ENCODE measurements at places on chromosomes 2 and 18. TPM values are rescaled to one million over a fixed set of nuclear protein-coding genes. Genes with fewer than 3 reads are reported as not detected.

DNA sequence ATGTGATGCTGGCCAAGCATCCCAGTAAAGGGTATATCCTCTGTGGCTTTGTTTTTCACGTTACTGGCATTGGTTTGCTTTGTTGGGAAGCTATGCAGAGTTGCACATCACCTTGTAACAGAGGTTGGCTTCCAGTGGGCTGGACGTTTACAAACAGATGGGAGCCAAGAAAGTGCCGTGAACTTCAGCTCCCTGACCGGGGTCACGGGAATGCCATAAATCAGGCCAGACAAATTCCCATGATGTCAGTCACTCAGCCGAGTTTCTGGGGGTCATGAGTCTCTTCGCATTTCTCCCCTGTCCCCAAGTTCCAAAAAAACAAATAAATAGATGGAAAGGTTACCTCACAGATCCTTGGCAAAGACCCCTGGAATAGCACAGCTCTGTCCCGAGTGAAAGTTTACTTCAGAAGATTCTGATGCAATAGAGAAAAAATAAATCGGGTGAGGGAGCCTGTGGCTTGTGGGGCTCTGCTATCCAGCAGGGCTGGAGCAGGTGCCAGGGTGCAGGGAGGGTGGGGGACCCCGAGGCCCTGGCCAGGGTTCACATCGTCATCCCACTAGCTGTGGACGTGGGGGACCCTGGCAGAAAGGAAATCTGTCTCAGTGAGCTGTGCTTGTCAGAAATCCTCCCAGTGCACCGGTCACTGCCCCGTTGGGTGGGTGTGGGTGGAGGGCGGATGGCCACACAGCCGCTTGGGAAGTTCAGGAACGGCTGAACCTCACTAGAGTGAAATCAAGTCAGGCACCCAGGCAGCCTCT, 27.8 kb downstream of the TWIST2 start:
- peaks cover 2% of the 10 kb centered on the region for H3K4me1 ChIP-seq

MGAT5 gene
- total RNA-seq = 48.0 TPM

- peak overlapping the region; percentile 72 for H3K27ac ChIP-seq
- H3K27me3 ChIP-seq = no peaks in the 10 kb centered on the region
- no peak overlapping the region for H3K4me3 ChIP-seq
- H3K36me3 ChIP-seq = peaks cover 10% of the 10 kb centered on the region
- peak; percentile 31 for DNase-seq
These were observed 62.6 kb downstream of the DNMT3A start for GRCh38 chr2:25279091-25279651.

B3GNT7 gene
- total RNA-seq = 73.7 TPM

GRCh38 chr2:43676322-43677050, at the start of gene C1GALT1C1L:
Gene C1GALT1C1L (minus strand): TSS chr2:43676429. CDS start chr2:43676322, 107 bp downstream.
- no peak within 1 kb of the TSS for H3K27ac ChIP-seq
- peak; percentile 64 for DNase-seq
- H3K4me1 ChIP-seq = peaks cover 4% of the 10 kb centered on the region
- H3K4me3 ChIP-seq = peak within 1 kb of the TSS; percentile 41
- peaks cover 2% of the 10 kb centered on the region for H3K36me3 ChIP-seq

GRCh38 chr18:11740461-11740860, 51.4 kb downstream of the GNAL start:
- H3K27me3 ChIP-seq = peaks cover 21% of the 10 kb centered on the region
- H3K4me3 ChIP-seq = no peak overlapping the region
- DNase-seq = no peak
- no peak overlapping the region for H3K27ac ChIP-seq

KLHL29 gene
- total RNA-seq = 16.2 TPM

DNA sequence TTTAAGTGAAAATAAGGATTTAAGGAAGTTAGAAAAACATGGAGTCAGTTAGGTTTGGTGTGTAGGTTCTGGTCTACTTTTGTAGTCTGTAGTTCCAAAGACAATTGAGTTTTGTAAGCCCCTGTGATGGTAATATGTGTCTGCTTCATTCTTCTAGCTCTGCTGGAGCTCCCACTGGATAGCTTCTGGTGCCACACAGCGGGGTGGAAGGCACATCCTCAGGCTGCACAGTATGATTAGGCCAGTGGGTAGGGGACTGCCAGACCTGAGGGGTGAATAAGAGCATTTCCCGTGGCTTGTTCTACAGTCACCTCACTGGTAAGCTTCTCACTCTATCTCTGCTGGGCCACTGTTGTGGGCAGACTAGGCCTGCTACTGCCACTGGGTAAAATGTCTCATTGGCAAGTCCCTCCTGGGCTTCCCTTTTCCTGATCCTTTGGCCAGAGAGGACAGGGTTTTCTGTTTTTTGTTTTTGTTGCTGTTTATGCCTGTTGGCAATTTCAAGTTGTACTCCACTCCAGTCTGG, 44.5 kb downstream of the TMEM131 start:
- H3K4me1 ChIP-seq = no peaks in the 10 kb centered on the region
- H3K4me3 ChIP-seq = no peak overlapping the region
- no peak overlapping the region for H3K27ac ChIP-seq
- H3K27me3 ChIP-seq = no peaks in the 10 kb centered on the region
- H3K36me3 ChIP-seq = no peaks in the 10 kb centered on the region
- DNase-seq = no peak

DNA sequence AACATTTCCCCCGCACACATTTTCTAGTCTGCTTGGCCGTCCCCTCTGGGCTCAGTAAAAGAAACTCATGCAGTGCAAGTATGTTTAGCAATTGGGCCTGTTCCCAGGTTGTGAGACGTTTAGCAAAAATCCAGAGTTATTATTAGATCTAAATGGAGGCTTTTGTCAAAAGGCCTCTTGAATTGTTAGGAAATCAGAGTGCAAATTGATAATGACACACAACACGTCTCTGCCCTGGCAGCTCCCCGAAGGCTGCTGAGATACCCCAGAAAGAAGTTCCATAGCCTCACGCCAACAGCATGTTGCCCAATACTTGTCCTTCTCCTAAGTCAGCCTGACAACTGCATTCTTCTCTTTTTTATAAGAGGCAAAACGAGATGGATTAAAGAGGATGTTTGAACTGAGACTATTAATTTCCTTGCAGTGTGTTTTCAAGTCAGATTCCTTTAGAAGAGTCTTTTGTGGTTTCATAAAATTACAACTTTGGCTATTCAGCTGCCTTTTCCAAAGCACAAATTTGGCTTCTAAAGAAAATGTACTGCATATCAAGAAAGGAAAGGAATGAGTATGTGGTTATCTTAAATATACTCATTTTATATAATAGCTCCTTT, 202.2 kb downstream of the TRIB2 start:
- H3K36me3 ChIP-seq = no peaks in the 10 kb centered on the region
- peak overlapping the region; percentile 70 for H3K27ac ChIP-seq
- H3K4me3 ChIP-seq = no peak overlapping the region
- H3K4me1 ChIP-seq = peaks cover 20% of the 10 kb centered on the region
- DNase-seq = peak; percentile 93
- no peaks in the 10 kb centered on the region for H3K27me3 ChIP-seq

GRCh38 chr18:26540043-26540628, 8.2 kb downstream of the KCTD1 start:
- DNase-seq = no peak
- H3K27ac ChIP-seq = no peak overlapping the region
- no peak overlapping the region for H3K4me3 ChIP-seq
- H3K36me3 ChIP-seq = no peaks in the 10 kb centered on the region
- H3K4me1 ChIP-seq = peaks cover 12% of the 10 kb centered on the region

- DNase-seq = no peak
- H3K27me3 ChIP-seq = no peaks in the 10 kb centered on the region
- no peak overlapping the region for H3K4me3 ChIP-seq
- H3K27ac ChIP-seq = peak overlapping the region; percentile 8
These were observed 47.9 kb downstream of the FER1L5 start for GRCh38 chr2:96690306-96691021.

- no peak for DNase-seq
- H3K27ac ChIP-seq = no peak overlapping the region
These were observed 144.3 kb downstream of the ATAD2B start for GRCh38 chr2:23782646-23783045.

- no peaks in the 10 kb centered on the region for H3K36me3 ChIP-seq
- no peaks in the 10 kb centered on the region for H3K4me1 ChIP-seq
- H3K27me3 ChIP-seq = no peaks in the 10 kb centered on the region
These were observed 13.9 kb downstream of the IL37 start for GRCh38 chr2:112924821-112925220.

- H3K27ac ChIP-seq = no peak overlapping the region
- no peak for DNase-seq
- H3K4me3 ChIP-seq = no peak overlapping the region
- no peaks in the 10 kb centered on the region for H3K36me3 ChIP-seq
- no peaks in the 10 kb centered on the region for H3K27me3 ChIP-seq
- no peaks in the 10 kb centered on the region for H3K4me1 ChIP-seq
These were observed 83.8 kb upstream of the TLK1 start for GRCh38 chr2:171244466-171244969.

DNA sequence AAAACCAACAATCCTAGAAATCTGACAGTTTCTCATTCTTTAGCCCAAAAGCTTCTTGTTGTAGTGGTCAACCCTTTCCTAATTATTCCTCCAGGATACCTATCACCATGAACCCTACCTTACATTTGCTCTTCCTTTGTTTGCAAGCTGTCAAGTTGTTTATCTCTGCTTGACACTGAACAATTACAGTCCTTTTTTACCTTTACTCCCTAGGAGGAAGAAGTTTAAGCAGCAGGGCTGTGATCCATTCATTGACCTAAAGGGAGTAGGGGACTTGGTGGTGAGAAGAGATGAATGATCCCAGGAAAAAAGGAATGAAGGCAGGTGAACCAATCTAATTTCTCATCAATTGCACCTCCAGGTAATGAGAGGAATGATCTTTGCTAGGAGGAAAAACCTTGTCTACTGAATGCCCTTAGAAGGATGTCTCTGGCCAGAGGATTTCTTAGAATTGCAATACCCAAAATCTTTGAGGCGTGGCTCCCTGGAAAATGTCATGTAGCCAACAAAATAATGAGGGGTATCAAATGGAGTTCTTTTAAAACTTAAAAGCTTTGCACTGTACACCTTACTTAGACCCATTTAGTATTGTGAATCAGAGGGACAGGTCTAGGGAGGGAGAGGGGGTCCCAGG, 47.7 kb downstream of the MREG start:
- no peaks in the 10 kb centered on the region for H3K36me3 ChIP-seq
- no peak for DNase-seq
- no peaks in the 10 kb centered on the region for H3K4me1 ChIP-seq
- H3K27me3 ChIP-seq = no peaks in the 10 kb centered on the region

GRCh38 chr2:171226461-171226860, 65.8 kb upstream of the TLK1 start:
- no peaks in the 10 kb centered on the region for H3K36me3 ChIP-seq
- no peak overlapping the region for H3K4me3 ChIP-seq
- no peaks in the 10 kb centered on the region for H3K27me3 ChIP-seq
- H3K4me1 ChIP-seq = no peaks in the 10 kb centered on the region
- DNase-seq = no peak

GRCh38 chr2:102245266-102246151, 58.7 kb downstream of the IL1RL2 start:
- H3K27ac ChIP-seq = no peak overlapping the region
- peaks cover 3% of the 10 kb centered on the region for H3K4me1 ChIP-seq
- no peak for DNase-seq

- peaks cover 3% of the 10 kb centered on the region for H3K4me1 ChIP-seq
- peaks cover 2% of the 10 kb centered on the region for H3K36me3 ChIP-seq
- no peak overlapping the region for H3K4me3 ChIP-seq
- no peaks in the 10 kb centered on the region for H3K27me3 ChIP-seq
- no peak overlapping the region for H3K27ac ChIP-seq
These were observed 33.4 kb upstream of the GAREM2 start for GRCh38 chr2:26139269-26140183.

RTN4 gene
- 311 TPM for total RNA-seq

LRATD1 gene
- 11.0 TPM for total RNA-seq

DQX1 gene
- 0.34 TPM for total RNA-seq

DNA sequence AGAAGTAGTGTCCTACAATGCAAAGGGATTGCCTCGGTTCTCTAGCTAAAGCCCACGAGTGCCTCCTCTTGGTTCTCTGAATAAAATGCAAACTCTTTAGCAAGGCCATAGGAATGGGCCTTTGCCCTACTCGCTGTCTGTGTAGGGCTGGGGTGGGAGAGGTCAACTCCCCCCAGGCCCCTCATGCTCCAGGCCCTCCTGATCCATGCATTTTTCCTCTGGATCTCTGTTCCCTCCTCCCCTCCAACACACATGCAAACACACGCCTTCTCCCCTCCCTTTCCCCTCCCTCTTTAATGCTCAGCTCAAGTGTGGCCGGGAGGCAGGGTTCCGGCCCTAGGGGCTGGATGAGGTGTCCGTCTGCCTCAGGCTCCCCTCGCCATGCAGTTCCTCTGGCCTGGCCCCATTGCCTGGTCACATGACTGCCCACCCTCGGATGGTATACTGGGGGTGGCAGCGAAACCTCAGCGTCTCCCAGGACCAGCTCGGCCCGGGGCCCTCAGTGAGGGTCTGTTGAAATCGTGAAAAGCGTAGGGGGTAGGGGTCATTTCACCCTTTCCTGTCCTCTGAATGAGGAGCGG, 14.9 kb upstream of the KLF11 start:
- peak; percentile 39 for DNase-seq
- H3K27ac ChIP-seq = peak overlapping the region; percentile 51
- no peak overlapping the region for H3K4me3 ChIP-seq
- no peaks in the 10 kb centered on the region for H3K27me3 ChIP-seq
- no peaks in the 10 kb centered on the region for H3K36me3 ChIP-seq

GRCh38 chr2:125168442-125168841, 1143.4 kb downstream of the CNTNAP5 start:
- no peaks in the 10 kb centered on the region for H3K4me1 ChIP-seq
- H3K27me3 ChIP-seq = no peaks in the 10 kb centered on the region
- no peak overlapping the region for H3K4me3 ChIP-seq
- DNase-seq = no peak

TRABD2A gene
- 3.1 TPM for total RNA-seq

FEV gene
- not detected for total RNA-seq

- no peaks in the 10 kb centered on the region for H3K27me3 ChIP-seq
- H3K4me3 ChIP-seq = no peak overlapping the region
- no peaks in the 10 kb centered on the region for H3K36me3 ChIP-seq
- no peak overlapping the region for H3K27ac ChIP-seq
These were observed 186.7 kb downstream of the TDRD15 start for GRCh38 chr2:21310493-21310892.

FHOD3 gene
- total RNA-seq = 7.4 TPM

DNA sequence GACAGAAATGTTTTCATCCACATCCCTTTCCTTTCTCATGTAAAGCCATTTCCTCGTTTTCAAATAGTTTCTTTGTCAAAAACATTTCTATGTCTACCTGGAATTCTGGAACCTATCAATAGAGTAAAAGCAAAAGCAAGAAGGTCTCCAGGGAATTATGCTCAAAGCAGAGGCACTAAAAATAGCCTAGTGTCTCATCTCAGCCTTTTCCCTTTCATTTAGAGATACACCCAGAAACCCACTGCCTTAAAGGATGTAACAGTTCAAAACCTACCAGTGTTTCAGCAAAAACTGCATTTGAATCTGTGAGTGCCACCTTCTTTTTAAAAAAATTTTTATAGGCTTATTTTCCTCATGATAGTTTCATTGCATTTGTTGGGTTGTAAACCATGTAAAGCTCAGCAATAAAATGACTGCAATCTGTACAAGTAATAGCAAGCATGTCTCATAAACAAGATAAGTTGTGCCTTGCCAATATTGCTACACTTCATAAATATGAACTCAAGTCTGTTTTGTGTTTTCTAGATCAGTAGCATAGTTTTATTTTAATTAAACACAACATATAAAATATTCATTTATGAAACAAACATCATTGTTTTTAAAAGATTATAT, 927.3 kb upstream of the ACVR2A start:
- no peaks in the 10 kb centered on the region for H3K4me1 ChIP-seq
- H3K27ac ChIP-seq = no peak overlapping the region
- H3K27me3 ChIP-seq = no peaks in the 10 kb centered on the region
- no peak overlapping the region for H3K4me3 ChIP-seq
- H3K36me3 ChIP-seq = no peaks in the 10 kb centered on the region
- no peak for DNase-seq

GRCh38 chr2:127173057-127173456, 47.0 kb downstream of the CYP27C1 start:
- H3K27ac ChIP-seq = no peak overlapping the region
- DNase-seq = peak; percentile 89
- H3K4me3 ChIP-seq = no peak overlapping the region
- H3K27me3 ChIP-seq = no peaks in the 10 kb centered on the region
- H3K36me3 ChIP-seq = no peaks in the 10 kb centered on the region

LYG1 gene
- 0.89 TPM for total RNA-seq

PIEZO2 gene
- 233 TPM for total RNA-seq

All from lung (tissue), 17 donors.